Breast epithelium (tissue), 4 donors: ENCODE measurements at places on chromosomes 1 and 21.

DNA sequence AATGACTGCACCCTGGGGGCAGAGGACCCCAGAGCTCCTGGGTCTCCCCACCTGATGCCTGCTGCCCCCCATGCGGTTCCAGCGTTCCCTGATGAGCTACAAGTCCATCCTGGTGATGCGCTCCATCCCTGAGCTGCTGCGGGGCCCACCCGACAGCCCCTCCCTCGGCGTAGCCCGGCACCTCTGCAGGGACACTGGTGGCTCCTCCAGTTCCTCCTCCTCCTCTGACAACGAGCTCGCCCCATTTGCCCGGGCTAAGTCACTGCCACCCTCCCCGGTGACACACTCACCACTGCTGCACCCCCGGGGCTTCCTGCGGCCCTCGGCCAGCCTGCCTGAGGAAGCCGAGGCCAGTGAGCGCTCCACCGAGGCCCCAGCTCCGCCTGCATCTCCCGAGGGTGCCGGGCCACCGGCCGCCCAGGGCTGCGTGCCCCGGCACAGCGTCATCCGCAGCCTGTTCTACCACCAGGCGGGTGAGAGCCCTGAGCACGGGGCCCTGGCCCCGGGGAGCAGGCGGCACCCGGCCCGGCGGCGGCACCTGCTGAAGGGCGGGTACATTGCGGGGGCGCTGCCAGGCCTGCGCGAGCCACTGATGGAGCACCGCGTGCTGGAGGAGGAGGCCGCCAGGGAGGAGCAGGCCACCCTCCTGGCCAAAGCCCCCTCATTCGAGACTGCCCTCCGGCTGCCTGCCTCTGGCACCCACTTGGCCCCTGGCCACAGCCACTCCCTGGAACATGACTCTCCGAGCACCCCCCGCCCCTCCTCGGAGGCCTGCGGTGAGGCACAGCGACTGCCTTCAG, 35.5 kb downstream of the TRIM11 start:
- H3K27me3 ChIP-seq, result no peaks in the 10 kb centered on the region
- H3K4me1 ChIP-seq, result no peaks in the 10 kb centered on the region
- H3K4me3 ChIP-seq, result no peak overlapping the region
- DNase-seq, result no peak
- no peaks in the 10 kb centered on the region for H3K36me3 ChIP-seq
- no peak overlapping the region for H3K27ac ChIP-seq

GRCh38 chr21:42377211-42377950, 11.0 kb upstream of the TFF1 start:
- H3K4me1 ChIP-seq, result no peaks in the 10 kb centered on the region
- H3K4me3 ChIP-seq, result no peak overlapping the region
- no peak overlapping the region for H3K27ac ChIP-seq
- DNase-seq, result no peak
- H3K27me3 ChIP-seq, result no peaks in the 10 kb centered on the region

GRCh38 chr21:42366292-42367010, at the start of gene TFF1:
Gene TFF1, minus strand, starts transcription at chr21:42366535. Its CDS starts 40 bp downstream, at chr21:42366495.
- H3K27me3 ChIP-seq, result peaks cover 9% of the 10 kb centered on the region
- H3K27ac ChIP-seq, result no peak within 1 kb of the TSS
- no peak within 1 kb of the TSS for H3K4me3 ChIP-seq
- H3K36me3 ChIP-seq, result no peaks in the 10 kb centered on the region
- H3K4me1 ChIP-seq, result no peaks in the 10 kb centered on the region
- DNase-seq, result no peak

- H3K4me3 ChIP-seq, result no peak overlapping the region
- H3K36me3 ChIP-seq, result no peaks in the 10 kb centered on the region
- no peaks in the 10 kb centered on the region for H3K4me1 ChIP-seq
- no peak overlapping the region for H3K27ac ChIP-seq
- no peaks in the 10 kb centered on the region for H3K27me3 ChIP-seq
- DNase-seq, result no peak
Observed at GRCh38 chr1:209222826-209223225, 360.7 kb upstream of the CAMK1G start.

DNA sequence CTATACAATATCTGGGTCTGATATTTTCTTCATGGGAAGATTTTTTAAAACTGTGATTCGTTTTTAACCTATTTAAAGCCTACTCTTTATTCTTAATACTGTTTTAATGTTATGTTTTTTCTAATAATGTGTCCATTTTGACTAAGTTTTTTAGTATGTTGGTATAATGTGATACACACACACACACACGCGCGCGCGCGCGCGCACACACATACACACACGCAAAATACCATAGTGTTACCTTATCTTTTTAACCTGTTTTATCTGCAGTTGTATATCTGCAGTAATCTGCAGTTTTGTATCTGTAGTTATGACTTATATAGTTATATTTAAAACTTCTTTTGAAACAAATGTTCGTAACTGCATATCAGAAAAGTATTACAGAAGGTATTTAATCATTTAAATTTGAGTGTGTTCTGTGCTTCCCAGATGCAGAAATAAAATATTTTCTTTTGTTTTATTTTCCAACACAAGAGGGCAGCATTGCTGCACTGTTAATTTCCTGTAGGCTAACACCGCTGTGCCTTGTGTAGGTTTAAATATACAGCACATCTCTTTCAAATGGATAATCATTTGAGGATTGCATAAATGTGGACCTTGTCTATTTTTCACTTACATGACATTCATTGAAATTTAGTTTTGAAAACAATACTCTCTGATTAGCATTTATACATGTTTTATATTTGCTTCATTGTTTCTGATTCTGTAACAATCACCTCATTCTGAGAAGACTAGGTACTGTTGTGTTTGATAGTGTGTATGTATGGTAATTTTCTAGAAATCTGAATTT, 166.1 kb downstream of the PDE4B start:
- H3K27ac ChIP-seq, result no peak overlapping the region
- H3K36me3 ChIP-seq, result no peaks in the 10 kb centered on the region
- DNase-seq, result no peak
- no peak overlapping the region for H3K4me3 ChIP-seq
- H3K27me3 ChIP-seq, result no peaks in the 10 kb centered on the region

GRCh38 chr1:39021426-39021825, 4.7 kb upstream of the NDUFS5 start:
- no peaks in the 10 kb centered on the region for H3K27me3 ChIP-seq
- no peak overlapping the region for H3K27ac ChIP-seq
